Stimulated activated CD4-positive, alpha-beta T cell treated with anti-CD3 and anti-CD28 coated beads, TNF-alpha, amount 100 ng/mL, for 24 hours (primary cell): ENCODE measurements at places on chromosomes 2 and 18.

GRCh38 chr2:151857650-151858049 lies 29.4 kb upstream of the ARL5A start:
- no peak for DNase-seq

DNA sequence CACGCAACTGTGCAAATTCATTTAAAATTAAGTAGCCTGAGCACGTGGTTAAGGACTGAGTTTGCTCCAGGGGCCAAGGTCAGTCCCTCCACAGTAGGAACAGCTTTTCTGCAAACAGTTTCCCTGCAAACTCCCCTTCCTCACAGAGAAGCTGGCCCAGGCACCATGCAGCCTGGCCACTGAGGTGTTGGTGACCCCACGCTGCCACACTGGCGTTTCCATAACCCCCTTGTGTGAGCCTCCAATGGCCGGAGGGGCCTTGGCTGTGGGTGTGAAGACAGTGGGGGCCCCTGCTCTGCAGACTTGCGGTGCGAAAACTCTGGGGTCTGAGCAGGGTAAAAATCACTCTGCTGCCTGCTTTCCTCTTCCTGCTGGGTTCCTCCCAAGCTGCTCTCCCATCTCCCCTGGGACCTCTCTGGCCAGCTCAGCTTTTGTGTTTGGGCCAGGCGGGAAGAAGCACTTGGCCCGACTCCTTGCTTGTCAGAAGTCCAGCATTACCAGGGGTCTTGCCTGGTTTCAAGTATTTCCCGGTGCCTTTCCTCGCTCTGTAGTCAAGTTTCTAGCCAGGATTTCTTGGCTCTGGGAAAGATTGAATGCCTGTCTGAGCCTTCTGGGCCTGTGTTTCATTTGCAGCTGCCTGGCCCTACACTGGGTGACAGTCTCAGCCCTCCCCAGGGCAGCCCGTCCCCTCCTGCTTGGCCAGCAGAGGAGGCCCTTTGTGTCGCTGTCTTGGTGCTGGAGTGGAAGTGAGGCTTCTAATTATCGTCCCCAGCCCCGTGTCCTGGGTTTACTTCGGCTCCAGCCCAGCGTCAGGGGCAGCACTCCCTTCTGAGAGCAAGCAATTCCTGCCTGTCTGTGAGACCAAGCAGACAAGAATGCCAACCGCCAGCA lies 131.4 kb upstream of the SLC1A4 start:
- DNase-seq, result no peak

DNA sequence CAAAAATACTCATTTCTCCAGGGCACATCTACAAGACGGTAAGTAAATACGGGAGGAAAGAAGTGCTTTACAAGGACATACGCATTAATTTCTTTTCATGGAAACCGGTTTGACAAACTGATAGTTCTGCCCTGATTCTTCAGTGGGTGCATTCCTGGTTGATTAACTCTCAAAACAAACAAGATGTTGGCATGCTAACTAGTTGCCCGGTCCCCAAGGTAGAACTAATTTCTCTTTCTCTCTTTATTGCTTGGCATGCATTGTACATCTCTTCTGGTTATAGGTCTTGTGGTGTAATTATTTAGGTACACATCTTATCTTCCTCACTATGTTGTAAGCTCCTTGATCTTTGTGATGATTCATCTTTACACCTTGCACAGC lies 46.9 kb upstream of the SPATS2L start:
- no peak for DNase-seq

GRCh38 chr2:54659527-54659926 lies 63.9 kb upstream of the EML6 start:
- no peak for DNase-seq

GRCh38 chr18:3041843-3042242 lies 28.9 kb upstream of the LPIN2 start:
- no peak for DNase-seq

DNA sequence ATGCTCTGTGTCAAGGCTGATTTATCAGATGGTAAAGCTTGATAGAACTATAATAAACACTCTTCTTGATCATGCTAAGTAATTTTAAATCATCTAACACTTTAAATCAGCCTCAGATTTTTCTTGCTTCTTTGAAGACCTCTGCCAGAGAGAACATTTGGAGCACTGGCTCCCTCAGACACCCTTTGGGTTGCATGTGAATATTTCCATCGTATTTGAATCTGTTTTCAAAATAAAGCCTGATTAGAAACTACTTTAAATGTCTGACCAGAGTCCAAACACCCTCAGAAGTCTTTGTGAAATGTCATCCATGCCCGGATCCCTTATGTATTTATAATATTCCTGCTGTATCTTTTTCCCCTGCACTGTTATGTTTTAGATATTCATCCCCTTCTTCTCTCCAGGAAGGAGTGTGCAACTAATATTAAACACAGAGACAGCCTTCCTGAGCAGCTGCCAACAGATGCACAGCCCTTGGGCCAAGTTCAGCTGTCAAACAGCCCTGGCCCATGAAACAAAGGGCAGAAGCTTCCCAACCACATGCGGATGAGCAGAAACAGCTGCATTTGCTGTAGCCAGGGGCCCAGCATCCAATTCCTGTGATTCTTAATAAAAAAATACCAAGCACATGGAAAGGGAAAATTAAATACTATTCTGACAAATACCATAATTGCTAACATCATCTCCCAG lies 46.5 kb downstream of the DPP10 start:
- no peak for DNase-seq

- no peak for DNase-seq
These were observed 20.0 kb upstream of the SERPINB3 start for GRCh38 chr18:63681449-63682340.

DNA sequence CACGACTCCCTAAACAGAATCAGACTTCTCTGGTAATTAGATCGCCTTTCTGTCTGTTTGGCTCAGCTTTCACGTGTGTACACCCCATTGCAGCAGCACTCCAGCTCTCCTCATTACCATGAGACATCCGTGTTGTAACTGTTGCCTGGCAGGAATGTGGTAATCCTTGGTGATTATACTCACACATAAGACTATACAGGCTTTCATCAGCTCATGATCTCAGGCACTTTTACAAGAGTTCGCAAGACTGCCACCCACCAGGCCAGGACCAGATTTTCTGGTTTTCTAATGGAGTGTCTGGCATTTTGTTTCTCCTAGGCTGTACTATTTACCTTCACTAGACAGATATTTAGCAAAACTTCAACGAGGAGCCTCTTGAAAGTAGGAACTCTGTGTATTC lies 50.2 kb downstream of the ACVR1 start:
- no peak for DNase-seq

- no peak for DNase-seq
These were observed 177.6 kb upstream of the PKDCC start for GRCh38 chr2:41870265-41870585.

- no peak for DNase-seq
These were observed 40.0 kb downstream of the RNU4ATAC start for GRCh38 chr2:121570667-121571055.

DNA sequence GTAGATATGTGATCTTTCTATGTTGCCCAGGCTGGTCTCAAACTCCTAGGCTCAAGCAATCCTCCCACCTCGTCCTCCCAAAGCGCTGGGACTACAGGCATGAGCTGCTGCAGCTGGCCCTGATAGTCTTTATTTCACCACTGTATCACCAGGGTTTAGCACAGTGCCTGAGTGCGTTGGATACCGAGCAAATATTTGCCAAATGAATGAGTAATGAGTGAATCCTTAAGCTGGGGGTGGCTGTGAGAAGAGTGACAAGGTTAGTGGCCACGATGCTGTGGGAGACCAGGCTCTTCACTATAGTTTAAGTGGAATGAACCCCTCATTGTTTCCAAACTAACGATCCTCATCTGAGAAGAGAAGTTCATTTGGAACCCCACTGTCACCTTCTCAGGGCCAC lies 60.8 kb upstream of the FAM136A start:
- DNase-seq, result no peak

DNA sequence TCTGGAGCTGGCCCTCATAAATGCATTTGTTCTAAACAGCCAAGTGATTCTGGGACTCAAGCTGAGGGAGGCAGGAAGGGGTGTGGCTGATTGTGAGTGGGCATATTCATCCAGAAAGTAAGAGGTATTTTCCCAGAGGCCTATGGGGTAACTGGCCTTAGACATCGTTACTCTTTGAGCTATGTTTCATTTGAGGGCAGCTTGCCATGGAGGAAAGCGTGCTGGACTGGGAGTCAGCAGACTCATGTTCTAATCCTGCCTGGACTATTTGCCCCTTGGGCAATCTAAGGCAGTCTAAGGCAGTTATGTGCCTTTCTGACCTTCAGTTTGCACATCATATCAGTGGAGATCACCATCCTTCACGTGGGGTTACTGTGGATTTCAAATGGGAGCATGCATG lies 93.5 kb upstream of the SLC14A2 start:
- DNase-seq, result no peak

DNA sequence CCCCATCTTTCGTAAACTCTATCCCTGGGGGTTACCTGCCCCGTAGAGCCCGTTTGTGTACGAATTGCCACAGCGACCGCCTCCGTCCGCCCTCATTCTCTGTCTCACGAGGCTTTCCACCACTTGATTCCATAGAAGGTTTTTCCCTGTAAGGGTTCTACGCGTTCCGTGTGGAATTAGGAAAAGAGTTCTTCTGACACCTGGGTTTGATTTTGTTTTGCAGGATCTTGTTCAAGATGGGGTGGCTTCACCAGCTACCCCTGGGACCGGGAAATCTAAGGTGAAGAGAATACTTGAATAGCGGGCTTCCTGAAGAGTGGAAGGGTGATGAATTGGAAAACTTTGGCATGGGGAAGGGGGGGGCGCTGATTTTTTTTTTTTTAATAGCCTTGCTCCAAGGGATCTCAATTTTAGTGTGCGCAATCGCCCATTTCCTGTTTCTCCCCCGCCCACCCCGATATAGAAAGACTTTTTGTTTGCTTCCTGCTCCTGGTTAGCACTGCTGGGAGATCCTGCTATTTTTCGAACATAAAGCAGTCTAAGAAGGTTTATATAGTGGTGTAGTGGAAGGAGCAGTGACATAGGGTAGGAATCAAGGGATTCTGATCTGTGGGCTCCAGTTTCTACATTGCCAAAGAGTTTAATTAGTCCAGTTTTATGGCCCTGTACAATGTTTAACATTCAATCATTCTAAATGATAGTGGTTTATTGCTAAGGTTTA lies 564 bp downstream of the GCC2 start:
- no peak for DNase-seq
